Left renal pelvis (tissue), 4 donors: ENCODE measurements at places on chromosomes 6 and 20.
A peak's percentile ranks its signal among the peaks of the same experiment; 100 is the strongest.

DNA sequence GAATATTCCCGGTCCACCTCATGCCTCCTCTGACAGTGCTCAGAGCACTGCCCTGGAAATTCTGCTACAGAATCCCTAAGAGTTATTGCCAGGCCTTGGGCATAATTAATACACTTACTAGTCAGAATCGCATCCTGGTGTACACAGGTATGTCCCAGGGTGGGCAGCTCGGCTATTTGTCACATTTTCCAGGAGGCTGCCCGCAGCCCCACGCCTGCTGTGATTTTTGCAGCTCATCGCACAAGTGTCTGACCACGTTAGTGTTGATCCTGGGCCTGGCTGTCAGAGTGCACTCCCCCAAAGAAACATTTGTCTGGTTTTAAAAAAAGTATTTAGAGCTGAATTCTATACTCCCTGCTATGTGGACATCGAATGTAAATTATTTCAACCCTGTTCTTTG is 105.4 kb downstream of the CD83 start:
- no peak for DNase-seq

GRCh38 chr6:32058511-32058963 is 20.3 kb downstream of the CYP21A2 start:
- no peak for DNase-seq

- DNase-seq: no peak
These were observed 223.6 kb downstream of the HIVEP2 start for GRCh38 chr6:142721215-142721920.

DNA sequence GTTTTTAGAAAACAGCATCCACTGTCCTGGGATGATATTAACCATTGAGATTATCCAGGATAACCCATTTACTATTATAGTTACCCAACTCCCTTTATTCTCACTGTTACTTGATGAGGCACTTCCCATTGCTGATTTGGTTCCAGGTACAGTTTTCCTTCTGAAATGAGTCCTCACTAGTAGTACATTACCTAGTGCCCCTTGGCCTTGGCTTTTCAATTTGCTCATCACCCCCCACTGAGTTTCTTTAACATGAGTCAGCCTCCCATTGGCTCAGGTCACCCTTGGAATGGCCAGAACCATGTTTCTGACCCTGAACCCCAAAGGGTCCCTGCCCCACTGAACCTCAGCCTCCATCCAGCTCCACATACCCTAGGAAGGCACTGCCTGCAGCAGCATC is 28.4 kb downstream of the MDGA1 start:
- DNase-seq: no peak

GRCh38 chr6:81067057-81067456 is 685.4 kb downstream of the TENT5A start:
- no peak for DNase-seq

DNA sequence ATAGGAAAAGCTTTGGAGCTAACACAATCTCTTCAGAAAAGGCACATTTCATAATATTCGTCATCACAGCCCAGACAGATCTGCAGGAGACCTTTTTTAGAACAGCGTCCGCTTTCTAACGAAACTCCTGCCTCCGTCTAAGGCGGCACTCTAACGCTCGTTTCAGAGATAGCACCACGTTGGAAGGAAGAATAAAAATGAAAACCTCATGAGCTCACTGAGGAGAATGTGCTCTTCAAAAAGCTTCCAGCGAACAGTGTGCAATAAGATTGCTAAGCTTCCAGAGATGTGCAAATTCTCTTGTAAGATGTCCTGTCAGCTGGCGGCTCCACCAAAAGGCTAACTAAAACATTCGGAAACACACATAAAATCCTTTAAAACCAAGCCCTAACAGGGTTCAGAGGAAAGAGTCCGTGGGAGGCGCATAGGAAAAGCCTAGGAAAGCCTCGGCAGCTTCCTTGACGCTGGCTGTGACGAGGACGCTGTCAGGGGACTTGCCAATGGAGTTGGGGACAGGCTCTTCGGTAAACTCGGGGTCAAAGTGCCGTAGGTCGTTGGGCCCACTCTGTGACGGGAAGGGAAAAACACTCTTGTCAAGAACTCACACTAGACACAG is 117.6 kb upstream of the SLC2A12 start:
- no peak for DNase-seq

DNA sequence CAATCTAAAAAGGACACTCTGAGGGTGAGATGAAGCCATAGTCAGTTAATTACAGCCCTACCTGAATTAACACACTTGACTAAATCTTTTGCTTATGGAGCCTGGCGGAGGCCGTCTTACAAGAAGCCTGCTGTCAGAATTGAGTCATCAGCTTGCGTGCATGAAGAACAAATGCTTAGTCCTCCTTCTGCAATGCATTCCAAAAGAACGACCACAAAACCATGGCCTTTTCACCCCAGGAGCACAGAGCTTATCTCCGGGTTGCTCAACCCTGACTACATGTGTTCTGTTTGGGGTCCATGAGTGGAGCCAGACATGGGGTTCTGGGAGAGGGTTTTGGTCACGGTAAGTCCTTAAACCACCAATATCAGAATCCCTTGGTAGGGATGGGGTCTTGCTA is 318.1 kb downstream of the CLIC5 start:
- no peak for DNase-seq

DNA sequence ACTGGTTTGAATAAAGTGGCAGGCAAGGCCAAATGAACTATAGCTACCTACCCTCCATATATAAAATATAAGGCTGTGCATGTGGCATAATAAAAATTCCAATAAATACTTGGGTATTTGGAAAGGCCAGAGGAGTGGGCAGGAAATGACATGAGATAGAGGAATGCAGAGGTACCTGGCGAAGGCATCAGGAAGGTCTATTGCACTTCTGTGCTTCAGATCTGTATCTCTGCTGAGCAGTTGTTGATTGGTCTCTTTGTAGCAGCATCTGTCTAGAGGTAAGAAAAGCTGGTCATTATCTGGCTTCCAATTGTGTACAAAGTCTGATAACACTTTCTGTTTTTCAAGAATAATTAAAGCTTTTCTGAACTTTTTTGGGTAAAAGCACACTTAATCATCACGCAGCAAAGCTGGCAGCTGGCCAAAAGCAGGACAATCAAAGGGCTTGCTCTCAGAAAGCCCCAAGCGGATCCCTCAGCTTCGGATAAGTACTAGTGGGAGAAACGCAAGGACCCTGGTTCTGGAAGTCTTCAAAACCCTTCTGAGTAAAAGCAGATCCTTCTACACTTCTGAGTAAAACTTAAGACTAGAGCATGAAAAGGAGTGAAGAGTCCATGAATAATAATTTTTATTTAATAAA is 120.1 kb upstream of the TCF21 start:
- no peak for DNase-seq

DNA sequence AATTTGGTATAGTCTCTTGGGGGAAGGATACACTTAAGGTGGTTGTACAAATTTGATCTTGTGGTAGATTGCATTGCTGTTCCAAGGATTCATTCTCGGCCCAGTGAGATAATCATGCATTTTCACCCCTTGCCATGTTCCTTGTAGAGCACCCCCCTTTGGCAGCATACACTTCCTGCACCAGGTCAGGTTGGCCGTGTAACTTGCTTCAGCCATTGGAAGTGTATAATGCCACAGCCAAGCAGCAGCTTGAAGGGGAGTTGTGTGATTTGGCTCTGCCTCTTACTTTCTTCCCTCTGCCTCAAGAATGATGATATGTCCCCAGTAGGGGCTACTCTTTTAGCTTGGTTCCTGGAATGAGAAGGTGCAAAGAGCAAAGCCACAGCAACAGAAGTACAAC is 21.9 kb downstream of the CCN2 start:
- no peak for DNase-seq

- no peak for DNase-seq
These were observed 42.7 kb upstream of the MYL9 start for GRCh38 chr20:36498386-36499179.

GRCh38 chr20:18057994-18058349 is 256 bp upstream of the OVOL2 start:
- no peak for DNase-seq

- DNase-seq: peak; percentile 92
These were observed at the start of gene LCA5 for GRCh38 chr6:79536954-79537747. LCA5 (minus strand) TSS chr6:79537430; CDS start chr6:79518894, 18,536 bp downstream.

DNA sequence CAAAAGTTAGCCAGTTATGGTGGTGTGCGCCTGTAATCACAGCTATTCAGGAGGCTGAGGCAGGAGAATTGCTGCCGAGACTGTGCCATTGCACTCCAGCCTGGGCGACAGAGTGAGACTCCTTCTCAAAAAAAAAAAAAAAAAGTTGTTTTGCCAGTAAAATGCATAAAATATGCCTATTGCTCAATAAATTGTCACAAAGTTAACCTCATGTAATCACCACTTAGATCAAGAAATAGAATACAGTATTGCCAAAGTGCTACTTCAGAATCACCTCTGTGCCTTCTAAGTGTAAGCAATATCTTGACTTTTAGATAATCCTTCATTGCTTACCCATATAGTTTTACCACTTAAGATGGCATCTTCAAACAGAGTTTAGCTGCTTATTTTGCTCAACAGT is 80.7 kb downstream of the TRMT11 start:
- no peak for DNase-seq
